Neural progenitor cell (in vitro differentiated cells): ENCODE measurements at places on chromosomes 3 and 15. TPM values are rescaled to one million over a fixed set of nuclear protein-coding genes. Genes with fewer than 3 reads are reported as not detected.

The SLC24A5 gene
- total RNA-seq, result 0.65 TPM in 1 of 2 replicates, not detected in the other

The SMCO1 gene
- not detected in 2 replicates for total RNA-seq

The CCR1 gene
- total RNA-seq, result 0.19 TPM in 1 of 2 replicates, not detected in the other

The TMEM266 gene
- 0.43 and 1.1 TPM in 2 replicates for total RNA-seq

The OPA1 gene
- 69.1 and 125 TPM in 2 replicates for total RNA-seq

The GADL1 gene
- total RNA-seq, result 0.03 TPM in 1 of 2 replicates, not detected in the other

The PAK6 gene
- total RNA-seq, result 0.90 TPM in 1 of 2 replicates, not detected in the other

The GPR15 gene
- total RNA-seq, result not detected in 2 replicates

The CCDC80 gene
- 14.7 and 21.5 TPM in 2 replicates for total RNA-seq

The PDIA5 gene
- total RNA-seq, result 5.4 and 15.8 TPM in 2 replicates

The SLC25A26 gene
- total RNA-seq, result 17.0 and 21.9 TPM in 2 replicates

The AGTR1 gene
- 0.09 TPM in 1 of 2 replicates, not detected in the other for total RNA-seq

The CSPG5 gene
- 1.7 and 4.6 TPM in 2 replicates for total RNA-seq

The ARHGAP31 gene
- total RNA-seq, result 0.13 and 0.34 TPM in 2 replicates

The CHCHD6 gene
- 35.7 and 46.2 TPM in 2 replicates for total RNA-seq

The SPPL2A gene
- 27.3 and 29.5 TPM in 2 replicates for total RNA-seq

The GUCA1C gene
- total RNA-seq, result not detected in 2 replicates

The SEMA5B gene
- total RNA-seq, result 10.1 and 25.6 TPM in 2 replicates

The FMN1 gene
- total RNA-seq, result 2.2 and 5.7 TPM in 2 replicates
